Left hindlimb (tissue), 1 donor: ENCODE measurements at places on chromosomes 12 and 14.

DNA sequence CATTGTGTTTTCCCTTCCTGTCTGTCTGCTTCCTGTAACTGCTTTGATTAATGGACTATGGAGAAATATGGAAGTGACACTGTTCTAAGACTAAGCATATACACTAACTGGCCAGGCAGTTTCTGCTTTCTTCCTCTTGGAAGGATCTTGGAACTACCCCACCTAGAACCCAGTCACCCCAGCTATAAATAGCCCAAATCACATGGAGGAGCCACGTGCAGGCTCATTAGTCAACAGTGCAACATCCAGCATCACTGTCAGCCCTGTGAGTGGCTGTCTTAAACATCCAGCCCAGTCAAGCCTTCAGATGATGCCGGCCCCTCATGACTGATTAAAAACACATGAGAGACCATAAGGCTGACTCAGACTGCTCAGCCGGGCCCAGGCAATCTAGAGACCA, 39.2 kb downstream of the BCAT1 start:
- no peak for DNase-seq

DNA sequence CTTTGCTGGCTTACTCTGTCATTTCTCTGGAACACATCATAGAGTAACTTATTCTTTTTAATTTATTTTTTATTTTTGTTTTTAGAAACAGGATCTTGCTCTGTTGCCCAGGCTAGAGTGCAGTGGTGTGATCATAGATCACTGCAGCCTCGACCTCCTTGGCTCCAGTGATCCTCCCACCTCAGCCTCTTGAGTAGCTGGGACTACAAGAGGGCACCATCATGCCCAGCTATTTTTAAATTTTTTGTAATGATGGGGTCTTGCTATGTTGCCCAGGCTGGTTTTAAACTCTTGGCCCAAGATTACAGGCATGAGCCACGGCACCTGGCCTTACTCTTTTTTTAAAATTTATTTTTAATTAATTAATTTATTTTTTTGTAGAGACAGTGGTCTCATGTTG, 32.2 kb upstream of the RD3L start:
- DNase-seq: no peak

DNA sequence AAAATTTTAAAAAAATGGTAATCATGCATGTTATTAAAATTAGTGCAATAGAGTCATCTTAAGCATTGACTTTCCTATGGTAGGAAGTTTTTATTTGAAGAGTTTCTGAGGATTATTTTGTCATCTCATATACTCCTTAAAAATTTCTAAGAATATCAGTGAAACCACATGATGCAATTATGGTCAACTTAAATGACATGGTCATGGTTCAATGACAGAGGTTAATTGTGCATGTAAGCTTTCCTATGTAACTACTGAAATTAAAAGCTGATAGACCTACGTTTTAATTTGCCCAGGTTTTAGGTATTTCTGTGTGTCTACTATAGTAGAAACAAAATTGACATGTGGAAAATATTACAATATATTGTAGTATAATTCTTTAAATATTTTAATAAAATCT, 21.0 kb upstream of the LMO3 start:
- DNase-seq: no peak

DNA sequence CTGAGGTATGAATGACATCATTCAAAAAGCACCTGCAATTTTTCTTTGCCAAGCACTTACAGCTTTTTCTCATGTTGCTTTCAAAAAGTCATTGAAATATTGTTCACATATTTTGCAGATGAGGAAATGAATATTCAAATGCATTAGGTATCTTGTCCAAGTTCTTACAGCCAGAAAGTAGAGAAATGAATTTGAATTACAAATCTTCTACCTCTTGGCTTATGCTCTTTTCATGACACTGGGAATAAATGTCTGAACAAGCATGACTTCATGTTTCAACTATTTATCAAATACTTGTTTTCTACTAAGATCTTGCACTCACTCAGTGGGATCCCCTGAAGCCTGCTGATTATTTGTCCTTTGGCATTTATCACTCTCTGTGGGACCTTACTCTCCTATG, 267.2 kb upstream of the BTG1 start:
- no peak for DNase-seq

- DNase-seq: no peak
Measured at GRCh38 chr14:100056964-100057795, 8.0 kb upstream of the EVL start.

DNA sequence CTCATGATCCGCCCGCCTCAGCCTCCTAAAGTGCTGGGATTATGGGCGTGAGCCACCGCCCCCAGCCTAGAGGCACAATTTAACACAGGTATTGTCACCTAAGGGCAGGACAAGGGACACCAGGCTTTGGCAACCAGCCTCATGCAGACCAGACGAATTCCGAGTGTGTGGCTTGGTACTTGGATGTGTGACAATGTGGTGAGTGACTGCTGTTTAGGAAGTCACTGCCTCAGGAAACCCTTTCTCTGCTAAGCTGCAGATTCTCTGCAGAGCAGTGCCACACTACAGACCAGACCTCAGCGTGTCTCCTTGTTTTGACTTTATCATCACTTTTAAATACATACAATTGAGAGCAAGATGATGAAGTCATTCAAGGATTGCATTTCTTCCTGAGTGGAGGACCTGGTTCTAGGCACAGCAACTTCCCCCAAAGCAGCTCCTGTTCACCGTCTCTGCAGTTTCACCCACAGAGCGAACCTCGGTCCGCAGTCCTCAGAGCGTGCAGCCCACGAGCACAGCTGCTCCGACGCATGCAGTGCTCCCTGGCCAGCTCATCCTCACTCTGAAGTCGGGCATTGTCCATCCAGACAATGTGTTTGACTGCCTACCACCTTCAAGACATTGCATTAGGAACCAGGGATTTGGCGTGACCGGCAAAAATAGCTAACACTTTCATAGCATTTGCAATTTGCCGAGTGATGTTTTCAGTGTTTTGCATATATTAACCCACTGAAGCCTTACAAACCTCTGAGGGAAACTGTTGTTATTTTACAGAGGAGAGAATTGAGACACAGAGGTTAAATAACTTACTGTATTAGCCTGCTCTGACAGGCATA, 235.2 kb downstream of the CHST11 start:
- DNase-seq: no peak
